ENCODE measurements at places on chromosomes 6 and 20.
A peak's percentile ranks its signal among the peaks of the same experiment; 100 is the strongest.

GRCh38 chr20:61638802-61639585 lies 386.9 kb downstream of the CDH4 start:
- DNase-seq = no peak

GRCh38 chr6:109687271-109687761 lies 3.7 kb downstream of the AK9 start:
- DNase-seq = peak; percentile 84

- no peak for DNase-seq
These were observed 65.2 kb upstream of the ANKEF1 start for GRCh38 chr20:9969626-9970025.

- DNase-seq = no peak
These were observed 118.7 kb downstream of the EPHA7 start for GRCh38 chr6:93300661-93301060.

- DNase-seq = no peak
These were observed 62.8 kb downstream of the IRF4 start for GRCh38 chr6:454148-454991.

DNA sequence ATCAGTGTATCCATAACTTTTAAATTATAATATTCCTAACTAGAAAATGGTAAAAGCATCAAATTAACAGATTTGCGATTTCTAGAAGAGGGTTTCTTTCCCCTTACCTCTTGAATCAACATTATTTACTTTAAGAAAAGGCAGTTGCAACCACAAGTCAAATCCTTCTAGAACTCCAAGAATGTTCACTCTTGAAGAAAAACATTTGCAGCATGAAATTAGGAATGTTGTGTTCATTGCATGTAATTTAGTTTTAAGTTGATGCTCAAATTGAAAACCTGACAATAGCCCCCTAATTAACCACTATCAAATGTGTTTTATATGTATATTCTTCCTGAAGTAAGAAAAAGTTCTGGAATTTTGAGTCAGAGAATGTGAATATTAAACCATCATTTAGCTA lies 2.3 kb upstream of the REV3L start:
- DNase-seq = no peak

DNA sequence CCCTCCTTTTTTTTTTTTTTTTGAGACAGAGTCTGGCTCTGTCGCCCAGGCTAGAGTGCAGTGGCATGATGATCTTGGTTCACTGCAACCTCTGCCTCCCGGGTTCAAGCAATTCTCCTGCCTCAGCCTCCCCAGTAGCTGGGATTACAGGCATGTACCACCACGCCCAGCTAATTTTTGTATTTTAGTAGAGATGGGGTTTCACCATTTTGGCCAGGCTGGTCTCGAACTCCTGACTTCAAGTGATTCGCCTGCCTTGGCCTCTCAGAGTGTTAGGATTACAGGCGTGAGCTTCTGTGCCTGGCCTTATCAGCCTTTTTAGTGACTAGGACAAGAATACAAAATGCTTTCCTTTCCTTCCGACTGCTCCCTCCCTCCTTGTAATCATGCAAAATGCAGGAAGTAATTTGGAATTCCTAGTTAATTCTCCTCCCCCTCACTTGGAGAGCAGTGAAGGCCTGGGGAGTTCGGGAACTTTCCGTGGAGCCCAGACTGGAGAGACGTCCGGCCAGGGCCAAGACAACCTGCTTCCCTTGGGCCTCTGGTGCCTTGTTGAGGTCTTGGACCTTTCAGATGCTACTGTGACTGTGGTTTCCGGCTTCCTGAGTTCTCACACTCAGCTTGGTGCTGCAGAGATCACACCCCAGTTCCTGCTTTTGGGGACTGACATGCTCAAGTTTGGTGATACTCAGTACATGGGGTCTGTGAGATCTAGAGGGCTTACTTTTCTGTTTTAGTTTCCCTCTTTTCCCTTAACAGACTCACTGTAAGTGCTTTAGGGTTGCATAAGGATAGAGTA lies 3.9 kb upstream of the PHF20 start:
- no peak for DNase-seq

- DNase-seq = no peak
These were observed 105.2 kb downstream of the CDK19 start for GRCh38 chr6:110710115-110710514.

DNA sequence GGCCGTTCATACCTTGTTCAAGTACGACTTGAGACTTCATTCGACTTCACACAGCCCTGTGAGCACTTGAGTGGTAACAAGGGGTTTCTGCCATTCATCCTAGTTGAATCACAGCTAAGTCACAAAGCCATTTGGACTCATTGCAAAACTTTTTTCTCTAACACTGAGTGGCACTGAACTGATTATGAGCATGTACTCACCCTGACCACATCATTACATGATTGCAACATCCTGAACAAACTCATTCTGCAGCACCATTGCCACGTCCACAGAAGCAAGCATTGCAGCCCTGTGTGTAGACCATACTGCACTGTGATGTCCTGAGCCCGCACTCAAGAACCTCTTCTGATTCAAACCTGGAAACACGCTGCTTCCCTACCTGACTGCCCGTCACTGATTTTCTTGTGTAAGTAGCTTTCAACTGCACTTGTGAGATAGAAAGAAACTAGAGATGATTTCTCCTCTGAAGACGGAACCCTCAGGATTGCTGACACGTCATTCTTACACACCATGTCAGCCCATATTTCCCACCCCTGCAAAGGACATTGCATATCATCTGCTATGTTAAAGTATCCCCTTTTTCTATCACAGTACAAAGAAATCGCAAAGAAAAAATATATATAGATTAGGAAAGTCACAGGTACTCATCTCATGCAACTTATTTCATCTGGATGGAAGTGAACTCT lies 81.6 kb downstream of the C6orf118 start:
- DNase-seq = peak; percentile 23

DNA sequence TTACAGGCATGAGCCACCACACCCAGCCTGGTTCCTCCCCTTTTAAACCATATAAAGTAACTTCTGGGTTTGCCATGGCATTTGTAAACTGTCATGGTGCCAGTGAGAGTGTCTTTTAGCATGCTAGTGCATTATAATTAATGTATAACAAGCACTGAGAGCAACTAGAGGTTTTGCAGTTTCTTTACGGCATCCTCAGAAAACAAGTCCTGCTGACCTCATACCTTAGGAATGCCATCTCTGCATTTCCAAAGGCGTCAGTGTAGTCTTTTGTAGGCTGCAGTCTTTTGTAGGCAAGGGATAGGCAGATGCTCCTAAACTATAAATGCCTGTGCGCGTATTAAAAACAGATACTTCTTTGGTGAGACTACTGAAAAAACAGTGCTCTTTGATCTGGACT lies 75.0 kb upstream of the EZR start:
- DNase-seq = peak; percentile 97
